ENCODE measurements at places on chromosomes 16 and 17. TPM values are rescaled to one million over a fixed set of nuclear protein-coding genes. Genes with fewer than 3 reads are reported as not detected.
A peak's percentile ranks its signal among the peaks of the same experiment; 100 is the strongest.

CTRB1 gene
- total RNA-seq: not detected

AHSP gene
- not detected for total RNA-seq

EME1 gene
- 1.8 TPM for total RNA-seq

DNA sequence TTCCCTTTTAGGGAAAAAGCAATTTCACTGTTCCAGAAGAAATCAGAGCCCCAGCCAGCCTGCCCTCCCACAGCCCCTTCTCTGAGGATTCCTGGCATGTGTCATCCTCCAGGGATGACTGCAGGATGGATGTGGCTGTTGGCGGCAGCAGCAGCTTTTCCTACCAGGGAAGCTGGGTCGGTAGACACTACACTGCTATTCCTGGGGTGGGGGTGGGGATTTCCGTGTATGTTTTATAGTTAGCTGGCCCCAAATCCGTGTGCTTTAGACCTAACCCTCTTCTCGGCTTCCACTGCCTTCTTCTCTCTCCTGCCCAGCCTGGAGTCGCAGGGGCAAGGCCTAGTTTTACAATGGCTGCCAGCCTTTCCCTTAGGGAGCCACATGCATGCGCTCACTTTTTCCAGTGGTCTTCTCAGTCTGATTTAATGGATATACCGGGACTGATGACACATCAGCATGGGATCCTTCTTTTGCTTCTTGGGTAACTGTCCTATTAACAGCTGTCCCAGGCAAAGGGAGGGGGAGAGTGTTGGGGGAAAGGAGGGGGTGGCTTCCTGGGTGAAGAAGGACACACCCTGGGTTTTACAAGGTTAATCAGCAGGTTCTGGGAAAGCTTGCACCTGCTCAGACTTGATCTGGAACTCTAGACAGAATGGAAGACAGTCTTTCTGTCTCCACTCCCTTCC, 2.7 kb upstream of the NFE2L1 start:
- H3K4me1 ChIP-seq: peaks cover 27% of the 10 kb centered on the region
- H3K27ac ChIP-seq: no peak overlapping the region
- no peak for DNase-seq
- H3K36me3 ChIP-seq: peaks cover under 1% of the 10 kb centered on the region

GRCh38 chr17:33924104-33924503, 331.0 kb upstream of the CCL2 start:
- no peak overlapping the region for H3K4me3 ChIP-seq
- H3K4me1 ChIP-seq: no peaks in the 10 kb centered on the region
- peaks cover 12% of the 10 kb centered on the region for H3K27me3 ChIP-seq
- H3K27ac ChIP-seq: no peak overlapping the region

DNA sequence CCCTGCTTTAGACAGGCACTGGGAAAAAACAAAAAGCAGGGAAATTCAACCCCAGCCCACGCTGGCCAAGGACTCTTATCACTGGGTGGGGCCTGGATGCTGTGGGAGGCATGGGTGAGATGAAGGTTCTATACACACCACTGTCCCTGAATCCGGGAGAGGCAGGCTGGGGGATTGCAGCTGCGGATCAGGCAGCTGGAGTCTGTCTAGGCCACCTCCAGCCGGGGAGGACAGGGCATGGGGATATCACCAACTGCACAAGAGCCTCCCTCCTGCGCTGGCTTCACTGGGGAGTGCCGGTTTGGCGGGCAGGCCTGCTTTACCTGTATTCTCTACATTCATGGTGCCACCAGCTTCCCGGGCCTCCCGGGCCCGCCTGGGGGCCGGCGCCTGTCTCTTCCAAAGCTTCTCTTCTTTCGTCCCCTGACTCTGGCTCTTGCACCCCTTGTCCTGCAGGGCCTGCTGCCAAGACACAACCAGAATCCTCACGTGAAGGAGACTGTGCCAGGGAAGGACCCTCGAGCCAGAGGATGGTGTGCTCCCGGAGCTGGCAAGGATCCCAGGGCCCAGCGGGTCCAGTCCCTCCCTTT, 13.9 kb downstream of the KIFC3 start:
- no peak overlapping the region for H3K4me3 ChIP-seq
- H3K4me1 ChIP-seq: peaks cover 41% of the 10 kb centered on the region
- H3K27me3 ChIP-seq: no peaks in the 10 kb centered on the region
- DNase-seq: no peak

GRCh38 chr17:18356624-18357023, 6.7 kb downstream of the SHMT1 start:
- no peaks in the 10 kb centered on the region for H3K27me3 ChIP-seq
- H3K4me1 ChIP-seq: peaks cover 17% of the 10 kb centered on the region
- H3K27ac ChIP-seq: peak overlapping the region; percentile 51
- no peak for DNase-seq

- peaks cover 23% of the 10 kb centered on the region for H3K4me1 ChIP-seq
- no peak for DNase-seq
- H3K36me3 ChIP-seq: peaks cover 69% of the 10 kb centered on the region
- no peaks in the 10 kb centered on the region for H3K27me3 ChIP-seq
- H3K27ac ChIP-seq: no peak overlapping the region
- no peak overlapping the region for H3K4me3 ChIP-seq
Measured at GRCh38 chr17:63764716-63765115, 8.7 kb downstream of the CCDC47 start.

GRCh38 chr17:62109924-62110323, 44.8 kb upstream of the MED13 start:
- no peak for DNase-seq
- H3K36me3 ChIP-seq: no peaks in the 10 kb centered on the region
- H3K4me1 ChIP-seq: no peaks in the 10 kb centered on the region
- no peak overlapping the region for H3K27ac ChIP-seq

- peak; percentile 88 for DNase-seq
- H3K4me1 ChIP-seq: peaks cover 37% of the 10 kb centered on the region
- H3K27ac ChIP-seq: peak within 1 kb of the TSS; percentile 74
- no peaks in the 10 kb centered on the region for H3K27me3 ChIP-seq
- H3K36me3 ChIP-seq: peaks cover 66% of the 10 kb centered on the region
Measured at GRCh38 chr17:82051776-82052637, at the start of the genes GPS1 and RFNG. Gene GPS1 (plus strand): TSS chr17:82051898. CDS start chr17:82051932, 34 bp downstream. Gene RFNG (minus strand): TSS chr17:82051811. CDS start chr17:82051766, 45 bp downstream.

GRCh38 chr17:80924807-80925610, 66.6 kb upstream of the CHMP6 start:
- no peak overlapping the region for H3K27ac ChIP-seq
- H3K27me3 ChIP-seq: no peaks in the 10 kb centered on the region
- no peak overlapping the region for H3K4me3 ChIP-seq
- peaks cover 57% of the 10 kb centered on the region for H3K36me3 ChIP-seq
- no peak for DNase-seq
- peaks cover 10% of the 10 kb centered on the region for H3K4me1 ChIP-seq

DNA sequence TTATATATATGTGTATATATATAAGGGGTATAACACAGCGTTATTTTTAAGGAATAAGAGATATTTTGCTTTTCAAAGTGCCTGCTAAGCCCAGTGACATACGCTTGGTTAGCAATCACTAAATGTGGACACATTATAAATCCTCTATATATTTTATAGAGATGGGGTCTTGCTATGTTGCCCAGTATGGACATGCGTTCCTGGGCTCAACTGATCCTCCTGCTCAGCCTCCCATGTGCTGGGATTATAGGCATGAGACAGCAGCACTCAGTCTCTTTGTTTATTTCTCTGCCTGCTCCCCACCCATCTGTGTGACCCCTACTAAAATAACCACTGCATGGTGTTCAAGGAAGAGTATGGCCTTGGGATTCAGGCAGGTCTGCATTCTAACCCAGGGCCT, 63.4 kb downstream of the XYLT1 start:
- H3K27ac ChIP-seq: no peak overlapping the region
- no peak overlapping the region for H3K4me3 ChIP-seq
- H3K36me3 ChIP-seq: no peaks in the 10 kb centered on the region
- H3K4me1 ChIP-seq: peaks cover 5% of the 10 kb centered on the region
- DNase-seq: no peak
- H3K27me3 ChIP-seq: no peaks in the 10 kb centered on the region

DNA sequence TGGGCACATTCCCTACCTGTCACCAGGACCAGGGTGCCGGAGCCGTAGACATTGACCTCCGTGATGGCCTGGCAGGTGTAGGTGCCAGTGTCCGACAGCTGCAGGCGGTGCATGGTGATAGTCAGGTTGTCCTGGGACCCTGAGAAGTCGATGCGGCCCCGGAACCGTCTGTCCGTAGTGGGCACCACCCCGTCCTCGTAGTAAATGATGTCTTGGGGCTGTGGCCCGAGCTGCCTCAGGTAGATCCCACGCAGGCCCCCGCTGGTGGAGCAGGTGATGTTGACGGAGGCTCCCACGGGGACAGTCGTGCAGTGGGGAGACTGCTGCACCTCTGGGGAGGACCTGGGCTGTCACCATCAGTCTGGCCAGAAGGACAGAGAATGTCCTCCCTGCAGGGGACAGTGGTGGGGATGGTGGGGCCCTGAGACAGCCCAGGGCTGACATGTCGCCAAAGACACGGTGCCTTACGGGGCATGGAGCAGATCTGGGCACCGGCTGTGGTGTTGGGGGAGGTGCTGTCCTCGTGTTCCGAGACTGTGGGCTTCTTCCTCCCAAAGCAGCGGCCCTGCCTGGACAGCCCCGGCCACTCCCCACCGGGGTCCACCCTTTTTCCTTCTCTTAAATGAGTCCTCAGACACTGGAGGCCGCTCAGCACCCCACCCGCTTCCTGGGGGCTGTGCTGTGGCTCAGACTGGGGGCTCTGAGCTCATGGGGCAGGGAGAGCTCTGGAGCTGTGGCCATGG, 586 bp downstream of the CD7 start:
- H3K4me3 ChIP-seq: peak overlapping the region; percentile 37
- no peaks in the 10 kb centered on the region for H3K36me3 ChIP-seq
- no peak for DNase-seq

Data from lower lobe of right lung (tissue), 2 donors.